ENCODE measurements at places on chromosomes 3 and 15.

- DNase-seq, result no peak
These were observed 626.1 kb downstream of the SQOR start for GRCh38 chr15:46260937-46261336.

- no peak for DNase-seq
These were observed 48.8 kb upstream of the TOP2B start for GRCh38 chr3:25713341-25713985.

- no peak for DNase-seq
These were observed 7.3 kb upstream of the SERPINI2 start for GRCh38 chr3:167481164-167481563.

DNA sequence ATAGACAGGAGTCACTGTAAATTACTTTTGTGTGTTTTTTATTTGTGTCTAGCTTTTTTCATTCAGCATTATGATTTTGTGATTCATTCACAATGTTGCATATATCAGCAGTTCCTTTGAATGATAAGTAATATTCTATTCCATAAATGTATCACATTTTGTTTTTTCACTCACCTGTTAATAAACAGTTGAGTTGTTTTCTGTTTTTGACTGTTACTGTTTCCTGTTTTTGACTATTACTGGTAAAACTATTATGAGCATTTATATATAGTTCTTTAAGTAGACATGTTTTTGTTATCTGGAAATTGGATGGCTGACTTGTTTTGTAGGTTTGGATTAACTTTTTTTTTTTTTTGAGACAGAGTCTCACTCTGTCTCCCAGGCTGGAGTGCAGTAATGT, 138.4 kb downstream of the RSRC1 start:
- DNase-seq, result no peak

DNA sequence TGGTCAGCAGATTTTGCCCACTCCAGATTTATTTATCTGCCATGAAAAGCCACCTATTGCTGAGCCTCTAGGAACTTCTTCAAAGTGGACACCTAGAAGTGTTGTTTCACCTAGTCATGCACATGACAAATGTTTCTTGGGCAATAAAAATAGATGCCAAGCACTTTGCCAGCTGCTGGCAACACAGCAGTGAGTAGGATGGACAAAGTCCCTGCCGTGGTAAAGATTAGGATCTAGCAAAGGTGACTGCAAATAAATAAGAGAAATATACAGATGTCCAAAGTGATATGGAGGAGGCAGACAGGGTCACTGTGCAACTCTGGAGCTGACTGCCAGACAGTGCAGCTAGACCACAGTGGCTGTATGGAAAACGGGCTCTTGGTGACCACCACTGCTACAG, 137.9 kb downstream of the SUCLG2 start:
- no peak for DNase-seq

DNA sequence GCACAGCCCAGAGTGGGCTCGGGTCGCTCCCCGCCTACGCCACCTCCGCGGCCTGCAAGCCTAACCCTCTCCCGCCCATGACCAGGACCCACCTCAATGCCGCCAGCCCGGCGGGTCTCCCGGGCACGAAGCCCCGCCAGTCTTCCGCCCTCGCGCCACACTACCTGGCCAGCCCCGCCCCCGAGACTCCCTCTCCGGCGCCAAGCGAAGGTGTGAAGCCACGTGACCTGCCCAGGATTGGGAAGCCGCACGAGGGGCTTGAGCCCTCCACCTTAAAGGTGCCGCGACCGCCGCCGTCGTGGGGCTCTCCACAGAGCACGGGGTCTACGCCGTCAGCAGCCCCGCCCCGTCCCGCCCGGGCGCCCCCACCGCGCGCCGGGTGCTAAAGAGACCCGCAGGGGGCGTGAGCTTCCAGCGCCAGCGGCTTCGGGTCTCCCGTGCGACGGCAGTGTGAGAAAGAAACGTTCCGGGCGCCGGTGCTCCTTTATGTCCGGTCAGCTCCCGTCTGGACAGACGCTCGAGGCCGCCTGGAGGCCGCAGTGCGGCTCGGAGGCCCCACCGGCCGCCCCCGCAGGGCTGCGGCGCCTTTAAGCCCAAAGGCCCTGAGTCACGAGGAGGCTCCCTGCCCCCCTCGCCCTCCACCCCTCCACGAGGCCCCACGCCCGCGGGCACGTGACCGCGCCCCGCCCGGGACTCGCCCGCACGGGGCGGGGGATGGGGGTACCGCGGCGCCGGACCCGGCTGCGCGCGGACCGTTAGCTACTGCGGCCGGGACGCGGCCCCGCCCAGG, at the start of gene CPEB1:
TSS of gene CPEB1 (minus strand) at position 319 of the 790 bp plus-strand sequence. CDS start 18,904 bp downstream, outside the sequence.
- DNase-seq, result no peak

GRCh38 chr3:81352867-81353266, 408.6 kb downstream of the GBE1 start:
- DNase-seq, result peak; percentile 32

DNA sequence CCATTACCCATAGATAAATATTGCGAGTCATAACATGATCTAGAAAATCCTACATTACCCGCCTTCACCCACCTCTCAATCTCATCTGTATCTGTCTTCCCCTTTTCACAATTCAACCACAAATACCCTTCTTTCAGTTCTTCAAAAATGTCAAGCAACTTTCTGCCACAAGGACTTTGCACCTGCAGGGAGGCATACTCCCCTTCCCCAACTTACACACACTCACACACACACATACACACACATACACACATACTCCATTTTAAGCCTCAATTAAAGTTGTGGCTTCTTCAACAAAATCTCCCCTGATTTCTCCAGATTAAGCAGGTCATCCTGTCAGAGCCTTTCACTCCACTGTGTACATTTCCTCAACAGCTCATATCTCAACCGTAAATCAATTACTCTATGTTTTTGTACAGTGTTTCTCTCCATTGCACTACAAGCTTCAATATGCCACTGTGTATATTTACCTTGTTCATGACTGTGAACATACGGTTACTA, 33.1 kb upstream of the CCDC50 start:
- no peak for DNase-seq

DNA sequence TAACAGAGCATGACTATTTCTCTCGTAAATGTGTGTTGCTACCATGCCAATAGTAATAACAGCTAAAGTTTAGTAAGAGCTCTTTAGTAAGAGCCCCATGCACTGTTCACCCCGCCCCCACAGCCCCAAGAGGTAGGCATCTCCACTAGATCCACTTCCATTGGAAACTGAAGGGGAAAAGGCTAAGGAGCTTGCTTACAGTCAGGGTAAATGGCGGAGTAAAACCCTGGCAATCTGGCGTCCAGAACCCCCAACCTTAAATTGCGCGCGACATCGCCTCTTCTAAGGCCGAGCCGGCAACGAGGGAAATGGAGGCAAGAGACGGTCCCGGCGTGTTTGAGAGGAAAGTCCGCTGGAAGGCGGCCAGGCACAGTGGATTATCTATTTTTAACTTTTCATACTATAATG, 654 bp upstream of the C3orf38 start:
- no peak for DNase-seq

GRCh38 chr3:163779396-163780344, 1298.6 kb downstream of the SI start:
- no peak for DNase-seq

DNA sequence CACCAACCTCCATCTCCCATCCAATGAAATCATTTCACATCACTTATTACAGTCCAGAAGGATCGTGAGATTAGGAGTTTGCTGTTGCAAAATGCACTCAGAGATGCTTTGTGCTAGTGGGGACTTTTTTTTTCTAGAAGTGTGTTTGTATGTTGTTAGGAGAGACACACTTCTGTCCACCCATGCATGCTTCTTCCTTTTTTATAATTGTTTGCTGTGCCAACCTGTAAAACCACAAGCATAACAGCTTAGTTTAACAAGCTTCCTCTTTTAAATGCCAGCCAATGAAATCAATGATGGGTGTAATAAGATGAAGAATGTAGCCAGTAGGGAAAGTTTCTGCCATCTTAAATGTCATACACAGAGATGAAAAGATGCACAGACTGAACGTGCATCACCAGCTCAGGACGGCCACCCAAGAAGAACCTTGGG, 305.6 kb upstream of the STT3B start:
- DNase-seq, result no peak

DNA sequence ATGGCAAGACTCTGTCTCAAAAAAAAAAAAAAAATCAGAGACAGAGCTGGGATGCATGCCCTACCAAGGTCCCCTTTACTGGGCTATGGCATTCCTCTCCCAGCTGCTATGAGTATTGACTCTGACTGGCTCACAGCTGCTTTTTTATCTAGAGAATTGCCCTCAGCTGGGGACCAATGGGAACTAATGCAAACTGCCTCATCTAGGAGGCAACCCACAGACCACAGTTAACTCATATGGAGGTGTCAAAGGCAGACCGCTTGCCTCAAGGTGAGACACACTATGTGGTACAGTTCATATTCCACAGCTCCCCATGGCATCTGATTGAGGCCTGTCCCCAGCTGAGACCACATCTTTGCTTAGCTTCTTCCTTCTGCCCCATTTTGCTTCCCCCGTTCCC, 183.5 kb upstream of the EOMES start:
- no peak for DNase-seq

DNA sequence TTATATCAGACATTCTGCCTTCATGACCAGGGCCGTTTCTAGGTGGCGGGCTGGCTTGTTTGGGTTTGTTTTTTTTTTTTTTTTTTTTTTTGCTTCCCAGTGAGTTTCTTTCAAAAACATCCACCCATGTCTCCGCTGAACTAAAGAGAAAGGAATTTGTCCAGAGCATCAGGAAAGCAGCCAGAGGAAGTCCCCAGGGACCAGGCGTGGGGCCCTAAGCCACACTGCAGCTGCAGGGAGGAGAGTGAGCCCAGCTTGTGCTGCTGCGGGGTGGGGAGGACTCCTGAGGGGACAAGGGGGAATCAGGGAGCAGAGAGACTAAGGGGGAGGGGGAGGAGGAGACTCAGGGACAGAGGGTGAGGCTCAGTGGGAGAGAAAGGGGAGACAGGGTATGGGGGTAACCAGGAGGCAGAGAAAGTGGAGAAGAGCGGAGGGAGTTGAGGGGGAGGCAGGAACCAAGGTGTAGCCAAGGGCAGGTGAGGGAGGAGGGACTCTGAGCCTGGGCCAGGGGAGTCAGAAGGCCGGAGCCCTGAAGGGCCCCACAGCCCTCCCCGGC, 49.5 kb downstream of the CYP11A1 start:
- DNase-seq, result peak; percentile 72

- DNase-seq, result no peak
These were observed 639 bp downstream of the MKRN3 start for GRCh38 chr15:23566071-23566554.

GRCh38 chr3:131360191-131360755, 21.3 kb upstream of the NUDT16 start:
- no peak for DNase-seq

GRCh38 chr15:49148727-49149126, 6.7 kb downstream of the COPS2 start:
- DNase-seq, result no peak

DNA sequence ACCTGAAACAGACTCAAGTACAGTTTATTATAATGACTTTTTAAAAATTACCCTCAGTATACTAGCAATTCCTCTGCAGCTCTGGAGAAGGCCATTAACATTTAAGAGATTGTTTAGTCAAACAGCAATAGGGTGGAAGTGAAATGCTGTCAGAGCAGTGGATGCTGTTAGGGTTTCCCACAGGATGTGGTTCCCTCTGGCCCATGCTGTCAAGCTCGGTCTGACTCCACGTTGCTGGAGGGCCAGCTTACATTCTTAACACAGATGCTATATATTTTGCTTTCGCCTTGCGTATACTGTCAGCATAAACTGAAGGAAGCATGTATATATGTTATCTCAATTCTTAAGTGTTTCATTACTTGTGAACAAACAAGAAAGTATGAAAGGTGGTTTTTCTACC, 231.1 kb upstream of the COL8A1 start:
- DNase-seq, result no peak

DNA sequence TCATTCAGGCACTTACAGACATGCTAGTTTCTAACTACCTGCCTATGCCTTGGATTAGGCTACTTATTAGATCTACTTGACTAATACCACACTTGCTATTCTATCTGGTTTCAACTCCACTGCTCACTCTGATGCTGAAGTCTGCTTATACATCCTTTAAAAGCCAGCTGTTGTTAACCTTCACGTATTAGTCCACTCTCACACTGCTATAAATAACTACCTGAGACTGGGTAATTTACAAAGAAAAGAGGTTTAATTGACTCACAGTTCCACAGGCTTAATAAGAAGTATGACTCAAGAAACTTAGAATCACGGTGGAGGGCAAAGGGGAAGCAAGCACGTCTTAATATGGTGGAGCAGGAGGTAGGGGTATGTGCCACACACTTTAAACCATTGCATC, 47.7 kb upstream of the ANKRD28 start:
- DNase-seq, result no peak

DNA sequence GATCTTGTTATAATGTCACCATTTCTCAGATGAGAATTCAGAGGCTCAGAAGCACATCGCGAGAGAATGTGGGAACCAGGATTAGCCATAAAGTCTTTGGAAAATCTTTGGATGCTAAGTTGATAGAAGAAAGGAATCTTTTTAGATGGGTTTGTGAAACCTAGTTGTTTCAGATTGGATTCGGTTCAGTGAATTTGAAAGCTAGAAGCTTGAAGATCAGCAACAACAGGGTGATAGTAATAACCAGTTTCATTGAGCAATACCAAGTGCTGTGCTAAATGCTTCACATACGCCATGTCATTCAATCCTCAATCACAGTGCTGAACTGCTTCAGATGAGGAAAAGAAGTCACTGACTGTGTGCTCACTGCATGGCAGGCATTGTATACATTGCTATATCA, 47.4 kb upstream of the MITF start:
- DNase-seq, result no peak

- DNase-seq, result peak; percentile 9
These were observed 14.9 kb upstream of the RPN1 start for GRCh38 chr3:128665362-128666021.

DNA sequence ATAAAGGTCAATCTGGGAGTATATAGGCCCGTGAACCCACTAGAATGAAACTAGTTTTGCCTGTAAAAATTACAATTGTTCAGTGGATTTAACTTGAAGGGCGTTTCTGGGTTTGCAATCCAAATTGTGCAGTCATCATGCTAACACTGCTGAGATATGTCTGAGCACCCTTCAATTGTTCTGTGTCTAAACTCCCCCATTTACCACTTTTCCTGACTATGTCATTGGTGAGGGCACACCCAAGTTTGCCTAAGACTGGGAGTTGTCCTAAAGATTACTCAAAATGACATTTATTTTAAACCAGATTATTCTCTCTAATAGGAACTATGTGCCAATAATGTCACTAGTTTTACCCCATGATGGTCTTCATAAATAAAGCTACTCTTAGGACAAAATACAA, 54.6 kb downstream of the EMC4 start:
- no peak for DNase-seq

DNA sequence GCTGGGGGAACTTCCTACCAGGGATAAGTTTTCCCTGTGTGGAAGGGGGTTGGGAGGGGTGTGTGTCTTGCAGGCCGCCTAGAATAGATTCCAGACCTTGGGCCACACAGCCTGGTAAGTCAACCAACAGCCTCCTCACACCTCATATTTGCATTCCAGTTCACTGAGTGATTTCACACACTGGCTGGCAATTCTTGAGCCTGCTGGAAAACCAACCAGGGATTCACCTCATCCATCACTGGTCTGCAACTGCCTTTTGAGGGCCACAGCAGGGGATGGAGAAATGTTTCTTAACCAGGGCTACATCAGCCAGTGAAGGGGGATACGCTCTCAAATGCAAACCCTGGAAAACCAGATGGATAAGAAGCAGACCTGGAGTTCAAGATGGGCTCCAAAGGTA, 2.0 kb downstream of the FSTL1 start:
- peak; percentile 61 for DNase-seq

- DNase-seq, result no peak
These were observed 73.8 kb upstream of the HRH1 start for GRCh38 chr3:11080492-11080891.
